GM12878 (cell line): ENCODE measurements at places on chromosomes 4 and X. TPM values are rescaled to one million over a fixed set of nuclear protein-coding genes. Genes with fewer than 3 reads are reported as not detected.

GRCh38 chrX:53050841-53051240, 2.3 kb downstream of the GPR173 start:
- DNase-seq: no peak

- no peak for DNase-seq
These were observed 83.5 kb upstream of the SPRY1 start for GRCh38 chr4:123312951-123313592.

- DNase-seq: no peak
These were observed 5.5 kb downstream of the INPP4B start for GRCh38 chr4:142840516-142841123.

DNA sequence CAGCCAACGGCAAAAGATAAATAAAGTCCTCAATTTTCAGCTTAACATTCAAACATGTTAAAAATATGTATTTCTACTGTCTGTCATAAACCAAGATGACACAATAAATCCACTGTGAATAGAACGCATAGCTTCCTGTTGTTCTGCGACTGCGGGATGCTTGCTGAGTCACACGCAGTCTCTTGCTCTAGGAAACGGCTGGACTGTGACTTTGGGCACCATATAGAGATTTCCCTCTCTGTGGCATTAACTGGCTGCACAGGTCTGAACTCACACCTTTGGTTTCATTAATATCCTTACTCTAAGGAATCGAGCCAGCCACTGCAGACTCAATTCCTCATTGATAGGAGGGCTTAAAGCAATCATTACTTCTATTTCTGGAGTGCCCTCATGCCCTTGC, 8.4 kb downstream of the BEND4 start:
- no peak for DNase-seq

DNA sequence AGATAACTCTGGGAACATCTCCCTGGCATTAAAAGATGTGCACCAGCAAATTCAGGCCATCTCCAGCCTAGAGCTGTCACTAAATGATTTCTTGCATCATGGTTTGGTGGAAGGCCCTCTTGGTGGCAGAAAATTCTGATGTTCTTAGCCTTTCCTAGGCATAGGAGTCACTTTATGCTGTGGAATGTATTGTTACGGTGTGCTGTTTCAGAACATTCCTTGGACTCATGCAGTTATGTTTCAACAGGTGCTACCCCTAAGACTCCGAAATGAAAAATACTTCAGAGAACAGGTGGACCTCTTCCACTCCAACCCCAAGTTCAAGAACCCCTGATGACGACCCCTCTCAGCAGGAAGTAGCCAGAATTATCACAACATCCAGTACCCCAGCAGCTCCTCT, 20.3 kb upstream of the PAPSS1 start:
- no peak for DNase-seq

SCD5 gene
- 5.7 and 6.2 TPM in 2 replicates for total RNA-seq

DNA sequence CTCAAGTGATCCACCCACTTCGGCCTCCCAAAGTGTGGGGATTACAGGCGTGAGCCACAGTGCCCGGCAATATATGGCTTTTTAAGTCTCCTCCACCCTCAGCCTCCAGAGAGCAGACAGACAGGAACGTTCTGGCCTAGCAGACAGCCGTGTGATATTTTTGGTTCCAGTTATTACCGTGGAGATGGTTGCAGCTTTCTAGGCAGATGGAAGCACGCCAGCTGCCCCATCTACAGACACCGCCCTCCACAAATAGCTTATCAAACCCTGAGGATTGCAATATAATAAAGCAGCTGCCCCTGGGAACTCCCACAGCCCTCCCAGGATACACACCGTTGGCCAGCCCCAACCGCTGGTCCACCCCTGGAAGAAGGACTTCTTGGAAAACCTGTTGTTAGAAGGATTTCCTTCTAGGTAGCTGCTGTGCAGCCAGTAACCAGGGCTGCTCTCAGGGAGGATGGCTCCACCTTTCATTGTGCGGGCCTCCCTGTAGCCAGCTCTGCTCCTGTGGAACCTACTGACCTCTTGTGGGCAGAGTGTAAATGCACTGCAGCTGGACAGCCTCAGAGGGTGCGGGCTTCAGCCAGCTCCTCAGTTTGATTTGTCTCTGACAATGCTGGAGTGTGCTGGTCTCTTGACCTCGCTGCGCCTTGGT, 44.0 kb downstream of the SLC25A5 start:
- no peak for DNase-seq

USP38 gene
- total RNA-seq: 19.0 and 20.3 TPM in 2 replicates

- no peak for DNase-seq
These were observed 851.9 kb upstream of the FRG1 start for GRCh38 chr4:189088780-189089179.

BMPR1B gene
- not detected in 2 replicates for total RNA-seq

DMRTC1B gene
- not detected in 2 replicates for total RNA-seq

GRCh38 chr4:169398316-169398715, 127.6 kb upstream of the SH3RF1 start:
- no peak for DNase-seq

RTL3 gene
- total RNA-seq: 0.19 and 0.23 TPM in 2 replicates

- no peak for DNase-seq
These were observed 428.4 kb downstream of the AFF2 start for GRCh38 chrX:148928811-148929210.

SPARCL1 gene
- total RNA-seq: 0.74 and 1.1 TPM in 2 replicates

AGA gene
- 18.9 and 19.1 TPM in 2 replicates for total RNA-seq

DNA sequence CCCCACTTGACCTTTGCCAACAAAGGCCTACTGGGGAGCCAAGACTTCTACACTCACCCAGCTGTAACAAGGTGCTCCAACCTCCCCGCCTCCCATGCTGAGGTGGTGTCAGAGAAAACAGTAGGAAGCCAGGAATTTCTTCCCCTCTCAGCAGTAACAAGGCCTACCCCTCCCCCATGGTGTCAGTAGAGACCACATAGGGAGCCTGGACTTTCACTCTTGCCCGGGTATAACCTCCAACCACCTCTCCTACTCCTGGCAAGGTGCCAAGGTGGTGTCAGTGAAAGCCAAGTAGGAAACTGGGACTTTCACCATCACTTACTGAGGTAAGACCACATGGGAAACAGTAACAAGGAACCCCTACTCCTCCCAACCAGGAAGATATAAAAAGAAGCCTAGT, 93.1 kb downstream of the SLC16A2 start:
- no peak for DNase-seq

GRCh38 chr4:102825261-102826091, 1.9 kb downstream of the UBE2D3 start:
- DNase-seq: no peak

- no peak for DNase-seq
These were observed 36.3 kb upstream of the REST start for GRCh38 chr4:56871371-56871866.

- no peak for DNase-seq
These were observed 356.7 kb upstream of the RPS6KA3 start for GRCh38 chrX:20623448-20623847.

DNA sequence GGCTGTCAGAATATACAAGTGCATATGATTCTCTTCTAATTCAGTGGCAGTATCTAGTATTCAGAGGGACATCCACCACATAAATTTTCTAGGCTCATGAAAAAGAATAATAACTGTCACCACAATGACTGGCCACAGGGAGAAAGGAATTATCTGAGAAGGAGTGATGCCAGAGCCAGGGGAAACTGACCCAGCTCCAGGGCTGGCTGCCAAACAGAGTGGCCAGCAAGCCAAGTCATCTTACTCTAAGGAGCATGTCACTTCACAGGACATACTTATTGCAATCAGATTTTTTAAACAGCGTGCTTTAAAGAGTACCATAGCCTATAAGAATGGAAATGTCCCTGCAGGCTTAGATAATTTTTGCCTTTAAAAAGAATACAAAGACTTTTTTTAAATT, 5.8 kb upstream of the SEPTIN11 start:
- DNase-seq: no peak

- no peak for DNase-seq
These were observed 252.5 kb downstream of the BCOR start for GRCh38 chrX:39845233-39845632.

GRCh38 chrX:123698979-123699520, 33.8 kb downstream of the THOC2 start:
- no peak for DNase-seq

DNA sequence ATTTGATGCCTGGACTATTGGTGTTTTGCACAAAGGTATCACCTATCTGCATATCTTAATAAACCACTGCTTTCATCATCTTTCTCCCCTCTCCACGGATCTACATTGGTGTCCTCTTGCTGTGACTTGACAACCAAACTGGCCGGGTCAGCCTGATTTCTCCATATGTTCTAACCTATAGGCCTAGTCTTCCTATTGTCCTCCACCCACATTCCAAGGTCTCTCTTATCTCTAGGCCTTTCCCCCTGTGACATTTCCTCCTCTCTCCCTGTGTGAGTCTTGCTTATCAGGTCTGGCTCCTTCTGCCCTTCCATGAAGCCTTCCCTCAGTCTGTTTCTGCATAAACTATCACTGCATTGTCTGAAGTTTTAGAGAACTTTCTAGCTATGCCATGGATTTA, 33.7 kb downstream of the ARHGAP24 start:
- no peak for DNase-seq

GRCh38 chr4:187333151-187333550, 609.5 kb upstream of the FAT1 start:
- DNase-seq: no peak

GRCh38 chr4:124325690-124326089, 386.8 kb downstream of the ANKRD50 start:
- DNase-seq: no peak

GRCh38 chr4:151358266-151358665, 32.9 kb upstream of the SH3D19 start:
- DNase-seq: no peak

NOX1 gene
- 0.16 TPM in 1 of 2 replicates, not detected in the other for total RNA-seq

DNA sequence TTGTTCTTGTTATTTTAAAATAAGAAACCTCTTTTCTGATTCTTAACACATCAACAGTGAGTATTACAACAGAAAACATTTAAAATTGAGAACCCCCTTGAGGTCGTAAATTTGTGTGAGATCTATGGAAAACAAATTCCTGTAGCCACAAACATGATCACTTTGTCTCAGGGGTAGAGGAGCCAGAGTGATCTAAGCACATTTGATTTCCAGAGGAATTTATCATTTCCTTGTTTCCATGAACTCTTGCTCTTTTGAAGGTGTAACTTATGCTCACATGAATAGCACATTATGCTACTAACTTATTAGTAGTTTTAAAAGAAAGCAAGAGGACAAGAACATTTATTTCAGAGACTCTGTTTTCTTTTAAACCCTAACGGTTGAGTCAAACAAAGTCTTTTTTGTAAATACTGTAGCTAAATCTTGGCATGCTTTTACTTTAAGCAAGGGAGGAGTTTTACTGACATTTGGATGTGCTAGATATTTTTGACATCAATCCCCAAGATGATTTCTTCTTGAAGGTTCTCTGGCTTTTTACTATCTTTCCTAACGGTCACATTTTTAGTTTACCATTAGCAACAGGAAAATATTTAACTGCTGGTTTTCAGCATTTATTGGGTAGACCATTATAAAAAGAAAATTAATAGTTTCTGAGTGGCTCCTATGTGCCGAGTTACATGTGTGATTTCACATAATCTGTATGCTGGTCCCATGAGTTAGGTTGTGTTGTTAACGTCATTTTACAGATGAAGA, 27.9 kb upstream of the ZCCHC12 start:
- DNase-seq: no peak

DNA sequence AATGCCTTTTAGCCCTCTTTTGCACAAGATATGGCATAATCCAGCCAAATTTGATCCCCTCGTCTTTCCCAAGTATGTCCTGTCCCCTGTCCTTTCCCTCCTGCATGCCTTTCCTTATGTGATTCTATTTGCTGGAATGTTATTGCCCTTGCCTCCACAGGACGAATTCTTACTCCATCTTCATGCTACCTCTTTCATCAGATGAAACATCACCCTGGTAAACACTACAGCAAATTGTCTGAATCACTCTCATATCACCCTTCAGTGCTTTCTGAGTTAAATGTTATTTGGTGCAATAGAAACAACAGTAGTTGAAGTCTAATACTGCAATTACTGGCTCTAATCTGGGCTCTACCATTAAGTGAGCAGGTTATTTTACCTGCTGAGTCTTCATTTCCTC, 52.2 kb upstream of the FAT1 start:
- DNase-seq: no peak

DNA sequence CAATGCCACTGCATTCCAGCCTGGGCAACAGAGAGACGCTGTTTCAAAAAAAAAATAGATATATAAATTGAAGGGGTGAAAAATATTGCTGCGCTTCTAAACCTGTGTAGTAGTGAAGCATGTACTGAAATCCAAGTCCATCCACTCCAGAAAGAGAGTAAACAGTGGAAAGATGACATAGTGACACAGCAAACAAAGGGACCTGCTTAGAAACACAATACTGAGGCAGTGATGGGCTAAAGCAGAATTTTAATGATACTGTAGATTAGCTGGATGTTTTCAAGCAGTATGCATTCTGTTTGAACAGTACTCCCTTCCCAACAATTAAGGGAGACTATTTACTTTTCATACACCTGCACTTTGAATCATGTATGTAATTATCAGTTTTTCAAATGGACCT, 42.5 kb downstream of the TFDP3 start:
- DNase-seq: no peak

LRAT gene
- total RNA-seq: not detected in 2 replicates

CCNB3 gene
- 0.10 and 0.16 TPM in 2 replicates for total RNA-seq

DNA sequence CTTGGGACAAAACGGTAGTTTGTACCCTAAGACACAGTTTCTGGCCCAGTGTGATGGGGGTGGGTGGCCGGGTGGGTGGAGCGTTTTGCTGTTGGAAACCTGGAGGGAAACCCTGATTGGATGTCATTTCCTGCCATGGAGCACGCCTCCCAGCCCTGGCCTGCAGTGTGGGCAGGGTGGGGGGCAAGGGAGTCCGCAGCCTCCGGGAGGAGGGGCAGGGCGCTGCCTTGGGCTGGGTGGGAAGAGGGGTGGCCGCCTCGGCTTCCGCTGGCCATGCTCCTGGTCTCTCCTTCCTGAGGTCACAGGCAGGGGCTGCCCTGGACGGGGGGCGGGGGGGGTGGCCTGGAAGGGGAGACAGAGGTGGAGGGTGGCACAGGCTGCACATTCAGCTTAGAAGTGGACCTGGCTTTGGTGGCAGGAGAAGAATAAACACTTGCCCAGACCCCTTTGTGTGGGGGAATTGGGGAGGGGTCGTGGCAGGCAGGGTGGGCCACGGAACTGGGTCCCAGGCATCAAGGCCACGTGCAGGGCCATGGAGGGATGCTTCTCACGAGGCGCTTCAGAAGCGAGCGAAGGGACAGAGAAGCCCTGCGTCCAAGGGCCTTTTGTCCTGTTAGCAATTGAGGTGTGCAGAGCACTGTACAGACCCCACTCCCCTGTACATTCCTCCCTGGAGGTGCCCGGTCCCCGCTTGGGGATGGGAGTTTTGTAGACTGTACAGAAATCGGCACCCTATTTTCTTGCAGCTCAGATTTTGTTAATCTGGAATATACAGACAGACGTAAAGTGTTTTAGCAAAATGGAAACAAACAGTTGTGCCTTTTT, 6.2 kb downstream of the NAT8L start:
- no peak for DNase-seq

DNA sequence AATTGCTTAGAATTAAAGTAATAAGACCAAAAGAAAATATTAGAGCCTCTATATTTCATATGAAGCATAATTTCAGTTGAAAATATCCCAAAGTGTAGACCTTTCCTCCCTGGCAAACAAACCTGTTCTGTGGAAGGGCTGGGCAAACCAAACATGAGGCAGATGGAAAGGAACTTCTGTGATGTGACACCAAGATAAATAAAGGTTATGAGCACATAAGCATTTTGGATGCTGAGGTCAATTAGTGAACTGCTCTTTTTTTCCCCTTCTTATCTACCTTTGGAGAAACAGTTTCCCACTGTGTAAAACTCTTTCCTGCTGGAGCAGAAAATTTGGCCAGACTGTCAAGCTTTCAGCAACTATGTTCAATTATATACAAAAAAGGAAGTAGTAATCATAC, 109.6 kb upstream of the STIM2 start:
- DNase-seq: no peak
